T-helper 2 cell treated with Interferon-gamma antibody and Interleukin-4, amounts not matched to agents 5 μg/mL and 100 μg/mL, for 36 hours (primary cell): ENCODE measurements at places on chromosomes 13 and 19.

- DNase-seq: peak; percentile 44
These were observed 534 bp downstream of the STK24 start for GRCh38 chr13:98576200-98576945.

GRCh38 chr19:16325161-16325527 is 518 bp downstream of the KLF2 start:
- DNase-seq: peak; percentile 50

GRCh38 chr13:19089315-19089714 is 92.3 kb downstream of the TUBA3C start:
- no peak for DNase-seq

- DNase-seq: peak; percentile 61
These were observed 9.9 kb upstream of the FPR3 start for GRCh38 chr19:51784922-51785690.

DNA sequence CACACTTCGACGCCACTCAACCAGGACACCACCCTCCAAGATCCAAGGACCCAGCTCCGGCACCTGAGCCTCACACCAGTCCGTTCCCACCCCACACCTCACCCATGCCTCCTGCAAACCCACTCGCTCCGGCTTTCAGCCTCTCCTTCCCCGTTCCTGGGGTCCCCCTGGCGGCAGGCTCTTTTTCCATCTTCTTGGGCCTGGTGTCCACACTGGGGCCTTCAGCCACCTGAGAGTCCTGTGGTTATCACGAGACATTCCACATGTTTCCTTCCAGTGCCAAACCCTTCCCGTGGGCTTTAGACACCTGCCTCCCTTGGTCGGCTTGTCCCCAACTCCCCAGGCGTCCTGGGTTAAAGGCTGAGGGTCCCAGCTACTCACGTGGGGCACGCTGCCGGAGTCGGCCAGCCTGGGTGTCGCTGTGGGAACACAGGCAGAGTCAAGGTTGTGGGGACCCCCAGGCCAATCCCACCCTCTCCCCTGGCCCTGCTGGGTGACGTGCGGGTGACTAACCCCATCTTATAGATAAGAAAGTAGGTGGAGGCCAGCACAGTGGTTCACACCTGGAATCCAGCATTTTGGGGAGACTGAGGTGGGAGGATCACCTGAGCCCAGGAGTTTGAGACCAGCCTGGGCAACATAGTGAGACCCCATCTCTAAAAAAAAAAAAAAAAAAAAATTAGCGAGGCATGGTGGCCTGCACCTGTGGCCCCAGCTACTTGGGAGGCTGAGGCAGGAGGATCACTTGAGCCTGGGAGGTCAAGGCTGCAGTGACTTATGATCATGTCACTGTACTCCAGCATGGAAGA is 1.9 kb downstream of the JSRP1 start:
- no peak for DNase-seq

DNA sequence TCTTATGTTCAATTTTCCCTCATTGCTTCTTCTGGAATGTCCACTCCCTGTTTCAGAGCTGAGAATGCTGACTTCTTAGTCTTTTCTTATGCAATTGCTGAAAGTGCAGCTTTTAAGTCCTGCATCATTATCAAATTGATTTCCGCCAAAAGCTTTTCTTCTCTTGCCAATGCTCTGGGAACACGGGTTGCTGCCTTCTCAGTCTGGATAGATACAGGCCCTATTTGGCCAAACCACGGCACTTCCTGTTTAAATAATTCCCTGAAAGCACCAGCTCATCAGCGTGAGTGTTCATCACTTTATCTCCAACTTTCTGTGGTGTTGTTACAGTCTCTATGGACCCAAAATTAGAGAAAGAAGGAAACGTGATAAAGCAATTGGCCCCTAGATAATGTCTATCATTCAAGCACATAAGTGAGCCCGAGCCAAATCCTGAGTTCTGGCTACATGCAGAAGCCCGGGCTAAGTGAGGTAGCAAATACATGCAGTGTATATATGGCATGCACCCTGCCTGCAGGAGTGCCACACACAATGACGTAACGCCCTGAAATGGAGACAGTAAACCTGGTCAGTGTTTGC is 85.7 kb downstream of the CYSLTR2 start:
- no peak for DNase-seq
